ENCODE measurements at places on chromosomes 16 and 17. TPM values are rescaled to one million over a fixed set of nuclear protein-coding genes. Genes with fewer than 3 reads are reported as not detected.

DOC2A gene
- not detected for total RNA-seq

ZNRF1 gene
- 14.5 TPM for total RNA-seq

PCTP gene
- 5.2 TPM for total RNA-seq

BLTP2 gene
- 200 TPM for total RNA-seq

SLC52A1 gene
- total RNA-seq: 0.25 TPM

ST6GALNAC2 gene
- not detected for total RNA-seq

NPIPB13 gene
- total RNA-seq: 0.36 TPM

B4GALNT2 gene
- not detected for total RNA-seq

EPN3 gene
- not detected for total RNA-seq

OR3A3 gene
- total RNA-seq: not detected

CLEC19A gene
- not detected for total RNA-seq

DHRS7C gene
- total RNA-seq: not detected

ZDHHC1 gene
- total RNA-seq: 7.6 TPM

CDH5 gene
- total RNA-seq: 2.9 TPM

PRAC2 gene
- total RNA-seq: not detected

MSLN gene
- not detected for total RNA-seq

DCTPP1 gene
- 42.0 TPM for total RNA-seq

MYH8 gene
- not detected for total RNA-seq

HOXB7 gene
- 0.18 TPM for total RNA-seq

LPO gene
- total RNA-seq: not detected

FBXO39 gene
- 0.57 TPM for total RNA-seq

SBK1 gene
- total RNA-seq: not detected

ZG16B gene
- total RNA-seq: 1.4 TPM

TBC1D3K gene
- not detected for total RNA-seq
